ENCODE measurements at places on chromosomes 2 and 18.

DNA sequence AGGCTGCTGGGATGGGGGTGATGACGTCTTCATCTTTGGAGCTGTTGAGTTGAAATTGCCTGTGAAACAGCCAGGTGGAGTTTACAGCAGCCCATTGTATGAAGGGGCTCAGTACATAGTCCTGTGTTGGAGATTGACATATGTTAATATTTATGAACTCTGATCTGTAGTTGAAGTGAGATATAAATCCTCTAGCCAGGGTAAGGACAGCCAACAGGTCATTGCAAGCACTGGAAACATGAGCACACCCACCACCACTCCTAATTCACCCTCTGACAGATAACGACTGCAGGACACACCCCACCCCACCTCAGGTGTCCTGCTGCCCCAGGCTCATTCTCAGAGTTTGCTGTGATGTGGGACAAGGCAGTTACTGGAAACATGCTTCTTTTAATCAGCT, 112.4 kb upstream of the TRIB2 start:
- no peak for DNase-seq

- no peak for DNase-seq
These were observed 1.0 kb upstream of the CHST10 start for GRCh38 chr2:100418406-100418962.

- DNase-seq, result no peak
These were observed 13.2 kb downstream of the ASB1 start for GRCh38 chr2:238439917-238440316.

DNA sequence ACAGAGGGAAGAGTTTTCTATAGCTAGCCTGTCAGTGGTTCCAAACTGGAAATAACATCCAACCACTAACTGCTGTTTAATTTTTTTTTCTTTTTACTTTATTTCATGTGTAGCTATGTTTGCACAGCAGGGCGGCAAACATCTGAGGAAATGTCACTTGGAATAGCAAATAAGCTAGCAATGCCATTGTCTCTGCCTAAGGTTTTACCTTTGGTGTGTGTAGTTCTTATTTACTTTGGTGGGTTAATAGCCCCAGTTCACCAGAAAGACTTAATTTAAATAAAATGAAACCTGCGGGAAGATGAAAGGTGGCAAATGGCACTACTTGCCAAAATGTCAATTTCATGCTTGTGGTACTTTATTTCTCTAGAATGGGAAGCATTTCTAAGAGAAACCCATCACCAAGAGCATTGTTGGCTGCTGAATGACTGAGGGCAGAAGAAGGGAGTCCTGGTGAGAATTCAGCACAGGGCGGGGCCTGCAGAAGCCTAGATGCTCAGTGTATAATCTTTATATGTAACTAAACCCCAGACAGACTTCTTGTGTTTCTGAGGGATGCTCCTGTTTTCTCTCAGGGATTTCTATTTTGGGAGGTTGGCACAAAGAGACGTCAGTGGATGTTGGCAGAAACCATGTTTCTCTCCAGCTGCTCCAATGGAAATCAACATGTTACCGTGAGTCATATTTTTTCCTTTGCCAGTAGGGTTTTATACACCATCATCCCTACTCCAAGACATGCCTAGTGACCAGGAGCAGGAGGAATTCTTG, 300.4 kb upstream of the NT5C1B start:
- DNase-seq, result no peak

DNA sequence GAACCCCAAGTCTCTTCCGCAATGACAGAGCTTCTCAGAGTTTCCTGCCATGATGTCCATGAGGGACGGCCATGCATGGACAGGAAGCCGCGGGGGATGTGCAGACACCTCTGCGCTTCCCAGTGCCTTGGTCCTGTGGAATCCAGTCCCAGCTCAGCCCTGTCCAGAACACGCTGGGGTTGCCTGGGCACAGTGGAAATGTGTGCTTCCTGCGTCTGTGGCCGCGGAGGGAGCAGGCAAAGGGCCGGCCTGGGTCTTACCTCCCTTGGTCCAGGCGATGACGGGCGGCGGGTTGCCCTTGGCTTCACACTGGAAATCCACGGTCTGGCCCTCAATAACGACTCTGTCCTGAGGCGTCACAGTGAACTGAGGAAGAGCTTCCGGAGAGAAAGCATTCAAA, 79.6 kb downstream of the PXDN start:
- no peak for DNase-seq

DNA sequence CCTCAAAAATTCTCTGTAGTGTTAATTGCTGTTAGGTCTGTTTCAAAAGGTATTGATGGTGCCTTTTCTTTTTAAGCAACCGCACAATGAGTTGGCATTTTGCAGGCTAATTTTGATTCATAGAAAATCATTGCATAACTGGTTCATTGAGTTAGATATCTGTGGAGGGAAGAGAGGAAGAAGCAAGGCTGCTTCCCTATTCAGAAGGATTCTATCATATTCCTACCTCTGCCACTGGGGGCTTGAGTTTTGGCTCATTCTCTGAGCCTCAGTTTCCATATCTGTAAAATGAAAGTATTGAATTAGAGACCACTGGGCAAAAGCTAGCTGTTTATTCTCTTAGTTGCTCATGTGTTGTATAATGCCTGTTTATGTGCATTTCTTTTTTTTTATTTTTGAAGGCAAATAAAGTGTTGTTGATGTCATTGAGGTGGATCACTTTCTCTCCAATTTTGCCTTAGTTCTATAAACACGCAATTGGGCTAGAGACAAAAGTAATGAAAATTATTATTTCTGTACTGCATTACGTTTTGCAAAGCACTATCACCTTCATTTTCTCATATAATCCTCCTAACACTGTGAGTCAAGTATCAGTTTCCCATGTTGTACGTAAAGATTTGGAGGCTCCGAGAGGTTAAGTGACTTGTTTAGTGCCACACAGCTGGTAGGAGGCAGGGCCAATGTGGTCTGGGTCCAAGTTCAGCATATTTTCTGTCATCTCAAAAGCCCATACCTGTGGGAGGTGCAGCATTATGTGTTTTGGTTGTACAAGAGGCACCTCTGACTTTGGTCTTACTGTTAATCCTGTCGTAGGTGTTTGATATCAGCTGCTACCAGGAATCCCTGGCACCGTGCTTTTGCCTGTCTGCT, 5.9 kb downstream of the TRIB2 start:
- DNase-seq, result no peak

- peak; percentile 57 for DNase-seq
These were observed 2.1 kb upstream of the RFTN2 start for GRCh38 chr2:197677483-197677882.

- DNase-seq, result no peak
These were observed 204.3 kb downstream of the ZNF385B start for GRCh38 chr2:179657068-179657595.

- no peak for DNase-seq
These were observed 25.0 kb upstream of the PCBP1 start for GRCh38 chr2:70062270-70062669.

DNA sequence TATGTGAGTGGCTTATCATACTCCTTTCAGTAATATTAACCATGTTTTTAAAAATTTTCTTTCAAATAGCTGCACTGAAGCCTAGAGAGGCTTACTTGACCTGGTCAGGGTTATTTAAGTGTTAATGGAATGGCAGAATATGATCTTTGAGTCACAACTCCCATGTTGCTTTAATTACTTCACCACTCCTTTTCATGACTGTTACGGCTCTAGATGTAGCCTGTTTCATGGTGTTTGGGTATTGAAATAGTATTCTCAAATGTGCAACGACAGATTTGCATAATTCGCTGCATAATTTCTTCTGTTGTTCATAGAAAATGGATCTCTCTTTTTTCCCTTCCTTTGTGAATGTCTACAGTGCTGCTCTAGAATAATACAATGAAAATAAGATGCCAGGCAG, 51.6 kb upstream of the PLA2R1 start:
- no peak for DNase-seq

DNA sequence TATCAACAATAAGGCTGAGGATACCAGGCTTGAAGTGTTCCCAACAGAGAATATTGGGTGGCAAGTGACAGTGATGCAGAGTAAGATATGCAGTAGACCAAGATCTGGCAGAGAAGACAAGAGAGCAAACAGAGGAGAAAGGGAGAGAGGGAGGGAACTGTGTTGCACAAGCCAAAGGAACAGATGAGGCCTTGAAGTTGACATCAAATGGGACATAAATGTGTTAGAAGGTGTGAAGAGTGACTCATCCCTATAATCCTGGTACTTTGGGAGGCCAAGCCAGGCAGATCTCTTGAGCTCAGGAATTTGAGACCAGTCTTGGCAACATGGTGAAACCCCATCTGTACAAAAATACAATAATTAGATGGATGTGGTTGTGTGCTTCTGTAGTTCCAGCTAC, 342.9 kb downstream of the PARD3B start:
- DNase-seq, result no peak

DNA sequence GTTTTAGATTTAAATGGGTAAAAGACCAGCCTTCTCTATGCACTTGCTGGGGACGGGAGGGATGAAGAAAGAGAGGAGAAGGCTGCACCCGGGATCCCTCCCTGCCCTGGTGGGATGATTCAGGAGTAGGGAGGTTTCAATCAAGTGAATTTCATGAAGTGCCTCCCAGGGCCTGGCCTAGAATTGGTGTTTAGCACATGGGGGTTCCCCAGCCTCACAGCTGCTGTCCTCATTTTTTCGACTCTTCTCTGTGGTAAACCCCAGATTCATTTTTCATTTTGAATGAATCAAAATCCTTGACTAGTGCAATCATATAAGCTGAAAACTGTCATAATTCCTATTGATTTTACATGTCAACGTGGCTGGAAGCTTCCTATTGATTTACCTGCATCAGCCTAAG, 81.1 kb downstream of the LPIN1 start:
- no peak for DNase-seq

DNA sequence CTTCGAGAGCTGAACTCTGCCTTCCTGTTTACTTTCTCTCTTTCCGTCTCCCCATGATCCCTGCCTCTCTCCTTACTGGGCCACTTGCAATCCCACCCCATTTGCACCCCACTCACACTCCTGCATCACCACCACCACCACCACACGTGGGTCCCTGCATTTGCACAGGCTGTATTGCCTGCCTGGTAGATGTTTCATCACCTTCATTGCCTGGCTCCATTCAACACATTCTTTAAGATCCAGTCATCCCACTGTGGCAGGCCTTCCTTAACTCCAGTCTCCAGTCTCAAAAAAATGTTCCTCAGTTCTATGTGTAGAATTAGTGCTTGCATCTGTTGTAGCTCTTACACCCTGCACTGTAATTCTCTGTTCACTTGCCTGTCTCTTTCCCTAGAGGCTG, 13.9 kb downstream of the NOSTRIN start:
- DNase-seq, result peak; percentile 86

DNA sequence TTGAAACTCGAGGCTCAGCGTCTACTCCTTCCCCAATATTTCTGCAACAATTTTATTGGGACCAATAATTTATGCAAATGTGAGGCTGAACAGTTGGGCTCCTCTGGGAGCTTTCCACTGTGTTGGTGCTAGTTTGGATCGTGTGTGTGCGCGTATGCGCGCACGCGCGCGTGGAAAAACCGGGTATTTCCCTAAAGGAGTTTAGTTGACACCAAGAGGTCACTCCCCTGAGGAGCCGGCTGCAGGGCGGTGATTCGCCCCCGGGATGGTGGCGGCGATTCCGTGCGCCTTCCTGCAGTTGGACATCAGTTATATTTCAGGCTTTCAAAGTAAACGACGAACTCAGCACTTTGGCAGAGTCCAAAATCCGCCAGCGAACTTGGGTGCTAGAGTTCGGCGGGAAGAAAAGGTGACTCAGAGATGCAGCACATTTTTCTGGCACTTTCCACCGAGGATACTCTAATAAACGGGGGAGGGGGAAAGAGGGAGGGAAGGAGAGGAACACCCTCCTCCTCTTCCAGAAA, 186.5 kb upstream of the FANCL start:
- DNase-seq, result no peak

- DNase-seq, result no peak
These were observed 67.6 kb downstream of the CD226 start for GRCh38 chr18:69880083-69880482.

DNA sequence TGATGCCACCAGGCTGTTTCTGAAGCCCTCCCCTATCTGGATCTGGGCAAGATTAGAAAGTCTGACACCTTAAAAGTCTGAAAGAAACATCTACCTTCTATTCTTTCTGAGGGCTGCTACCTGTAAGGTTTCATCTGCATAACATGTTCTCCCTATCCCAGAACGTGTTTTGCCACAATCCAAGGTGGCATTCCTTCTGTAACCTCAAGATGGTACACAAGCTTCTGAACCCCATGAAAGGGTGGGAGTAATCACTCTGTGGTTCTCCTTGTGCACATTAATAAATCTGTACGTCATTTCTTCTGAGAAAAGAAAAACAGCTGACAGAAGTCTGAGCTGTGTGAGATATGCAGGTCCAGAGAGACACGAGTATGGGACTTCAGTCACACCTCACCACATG, 41.8 kb upstream of the MSH6 start:
- DNase-seq, result no peak

- DNase-seq, result peak; percentile 49
These were observed 555.0 kb upstream of the TMEFF2 start for GRCh38 chr2:192749611-192750200.

GRCh38 chr2:215693193-215693998, 257.5 kb upstream of the FN1 start:
- DNase-seq, result peak; percentile 97

DNA sequence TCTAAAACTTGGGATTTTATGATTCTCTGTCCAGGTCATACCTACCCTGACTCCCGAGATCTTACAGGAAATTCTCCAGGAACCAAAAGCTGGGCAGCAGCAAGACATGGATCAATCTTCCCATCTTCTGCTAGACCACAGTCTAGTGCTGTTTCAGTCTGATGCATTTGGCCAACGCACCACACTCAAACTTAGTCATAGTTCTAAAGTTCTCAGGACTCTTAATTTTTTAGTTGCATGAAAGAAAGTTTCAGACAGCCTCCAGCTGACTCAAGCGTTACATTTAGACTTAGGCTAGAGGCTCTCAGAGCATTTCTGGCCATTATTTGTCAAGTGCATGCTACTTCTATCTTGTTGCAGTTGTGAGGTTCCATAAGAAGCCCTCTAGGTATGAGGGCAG, 230.1 kb upstream of the CCDC150 start:
- no peak for DNase-seq

DNA sequence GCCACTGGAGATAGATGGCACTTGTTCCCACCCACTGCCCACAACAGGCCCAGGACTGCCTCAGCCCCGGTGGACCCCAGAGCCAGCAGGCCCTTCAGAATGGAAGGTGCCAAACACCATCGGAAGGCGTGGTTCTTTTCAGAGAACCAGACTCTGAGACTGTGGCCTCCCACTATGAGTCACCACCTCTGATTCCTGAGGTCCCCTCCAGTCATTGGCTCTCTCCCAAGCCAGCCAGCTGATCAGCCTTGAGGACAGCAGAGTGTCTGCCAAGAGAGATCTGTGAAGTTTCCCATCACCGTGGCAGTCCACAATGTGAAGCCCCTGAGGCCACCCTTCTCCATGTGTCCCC, 10.4 kb upstream of the MAP3K2 start:
- DNase-seq, result peak; percentile 76

- DNase-seq, result no peak
These were observed 1257.8 kb upstream of the NRXN1 start for GRCh38 chr2:52289741-52290140.

DNA sequence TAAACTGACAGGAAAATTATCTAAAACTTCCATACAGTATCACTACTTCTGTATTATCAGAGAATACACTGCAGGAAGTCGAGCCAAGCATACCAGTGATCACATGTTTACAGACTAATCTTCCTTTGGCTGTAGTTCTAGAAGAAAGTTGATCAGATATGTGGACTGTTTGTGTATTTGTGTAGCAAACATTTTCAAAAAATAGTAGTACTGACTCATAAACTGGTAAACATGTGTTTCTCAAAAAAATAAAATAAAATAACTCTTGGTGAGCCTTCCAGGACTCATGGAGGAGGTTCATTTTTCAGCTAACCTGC, 148.9 kb upstream of the SLC39A10 start:
- no peak for DNase-seq

Data from HCEC 1CT (cell line).